Activated naive CD4-positive, alpha-beta T cell treated with anti-CD3 and anti-CD28 coated beads, Interleukin-2, amount 50 U/mL, for 72 hours (primary cell): ENCODE measurements at places on chromosomes 5 and 9. TPM values are rescaled to one million over a fixed set of nuclear protein-coding genes. Genes with fewer than 3 reads are reported as not detected.

Gene PCDH12
- total RNA-seq, result 0.60 TPM

Gene KCNV2
- not detected for total RNA-seq

Gene CCNO
- total RNA-seq, result not detected

Gene OTULINL
- 16.5 TPM for total RNA-seq

Gene PFN3
- total RNA-seq, result not detected

Gene UGT3A1
- not detected for total RNA-seq

Gene CDX1
- total RNA-seq, result not detected

Gene GLRA1
- total RNA-seq, result not detected

Gene PALM2AKAP2
- 5.0 TPM for total RNA-seq

Gene C9orf50
- not detected for total RNA-seq
